GDM1 (cell line): ENCODE measurements at places on chromosomes 13 and 19.
A peak's percentile ranks its signal among the peaks of the same experiment; 100 is the strongest.

- no peak for DNase-seq
Observed at GRCh38 chr19:7469669-7470285, 19.1 kb downstream of the PEX11G start.

GRCh38 chr13:51800486-51800885, 3.5 kb downstream of the DHRS12 start:
- no peak for DNase-seq

- DNase-seq: no peak
Observed at GRCh38 chr19:37127999-37128820, 44.3 kb downstream of the ZNF585A start.

GRCh38 chr13:52463526-52463925, 8.2 kb downstream of the CKAP2 start:
- no peak for DNase-seq

DNA sequence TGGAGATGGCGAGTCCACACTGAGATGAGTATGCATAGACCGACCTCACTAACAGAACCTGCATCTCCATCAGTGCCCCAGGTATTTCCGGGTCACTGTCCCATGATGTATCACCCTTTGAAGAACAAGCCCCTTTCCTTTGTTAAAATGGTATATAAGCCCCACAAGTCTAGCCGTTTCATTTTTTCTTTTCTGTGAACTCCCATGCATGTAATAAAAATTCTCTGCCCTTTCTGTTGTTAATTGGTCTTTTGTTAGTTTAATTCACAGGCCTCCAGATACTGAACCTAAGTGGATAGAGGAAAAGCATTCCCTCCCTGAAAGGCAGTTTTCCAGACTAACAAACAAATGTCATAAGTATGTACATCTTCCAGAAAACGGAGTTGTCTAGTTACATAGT, 15.0 kb upstream of the CD177 start:
- DNase-seq: no peak

DNA sequence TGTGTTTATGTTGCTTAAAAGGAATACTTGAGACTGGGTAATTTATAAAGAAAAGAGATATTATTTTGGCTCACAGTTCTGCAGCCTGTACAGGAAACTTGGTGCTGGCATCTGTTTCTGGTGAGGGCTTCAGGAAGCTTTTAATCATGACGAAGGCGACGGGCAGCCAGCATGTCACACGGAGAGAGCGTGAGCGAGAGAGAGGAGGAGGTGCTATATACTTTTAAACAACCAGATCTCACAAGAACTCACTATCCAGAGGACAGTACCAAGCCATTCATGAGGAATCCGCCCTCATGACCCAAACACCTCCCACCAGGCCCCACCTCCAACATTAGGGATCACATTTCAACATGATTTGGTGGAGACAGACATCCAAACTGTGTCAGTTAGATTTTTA, 163.4 kb upstream of the TSC22D1 start:
- DNase-seq: peak; percentile 45
